ENCODE measurements at places on chromosomes 12 and 14.

DNA sequence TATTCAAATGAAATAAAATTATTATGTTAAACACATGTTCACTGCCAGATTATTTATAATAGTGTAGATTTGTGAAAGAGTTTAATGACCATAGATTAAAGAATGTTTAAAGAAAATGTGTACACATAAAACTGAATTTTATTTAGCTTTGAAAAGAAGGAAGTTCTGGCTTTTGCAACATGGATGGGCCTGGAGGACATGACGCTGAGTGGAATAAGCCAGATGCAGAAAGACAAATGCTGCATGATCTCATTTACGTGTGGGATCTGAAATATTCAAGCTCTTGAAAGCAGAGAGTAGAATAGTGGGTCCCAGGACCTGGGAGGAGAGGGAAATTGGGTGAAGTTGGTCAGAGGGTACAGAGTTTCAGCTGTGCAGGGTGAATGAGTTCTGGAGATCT is 1261.2 kb downstream of the TMEM121 start:
- no peak for DNase-seq

GRCh38 chr12:67818459-67818903 is 169.9 kb downstream of the DYRK2 start:
- no peak for DNase-seq

- no peak for DNase-seq
Measured at GRCh38 chr12:118068445-118068844, 7.5 kb upstream of the WSB2 start.

DNA sequence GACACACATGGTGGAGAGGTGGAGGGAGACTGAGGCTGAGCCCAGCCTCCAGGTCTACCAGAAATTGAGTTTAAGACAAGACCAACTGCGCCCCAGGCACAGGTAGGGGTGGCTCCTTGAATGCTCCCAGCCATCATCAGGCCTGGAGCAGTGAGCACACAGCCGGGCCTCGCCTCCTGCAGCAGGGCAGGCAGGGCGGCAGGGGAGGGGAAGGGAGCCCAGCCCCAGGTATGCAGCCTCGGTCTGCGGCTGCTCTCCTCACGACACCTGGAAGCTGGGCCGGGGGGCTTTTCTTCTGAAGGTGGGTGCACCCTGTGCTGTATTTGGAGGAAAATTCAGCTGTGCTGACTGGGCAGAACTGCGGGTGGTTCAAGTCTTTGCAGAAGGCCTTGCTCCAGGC is 29.5 kb upstream of the TDRD9 start:
- no peak for DNase-seq

GRCh38 chr12:120183211-120183631 is 11.3 kb downstream of the GCN1 start:
- DNase-seq: no peak

GRCh38 chr12:89779090-89779489 is 70.5 kb upstream of the ATP2B1 start:
- DNase-seq: no peak

DNA sequence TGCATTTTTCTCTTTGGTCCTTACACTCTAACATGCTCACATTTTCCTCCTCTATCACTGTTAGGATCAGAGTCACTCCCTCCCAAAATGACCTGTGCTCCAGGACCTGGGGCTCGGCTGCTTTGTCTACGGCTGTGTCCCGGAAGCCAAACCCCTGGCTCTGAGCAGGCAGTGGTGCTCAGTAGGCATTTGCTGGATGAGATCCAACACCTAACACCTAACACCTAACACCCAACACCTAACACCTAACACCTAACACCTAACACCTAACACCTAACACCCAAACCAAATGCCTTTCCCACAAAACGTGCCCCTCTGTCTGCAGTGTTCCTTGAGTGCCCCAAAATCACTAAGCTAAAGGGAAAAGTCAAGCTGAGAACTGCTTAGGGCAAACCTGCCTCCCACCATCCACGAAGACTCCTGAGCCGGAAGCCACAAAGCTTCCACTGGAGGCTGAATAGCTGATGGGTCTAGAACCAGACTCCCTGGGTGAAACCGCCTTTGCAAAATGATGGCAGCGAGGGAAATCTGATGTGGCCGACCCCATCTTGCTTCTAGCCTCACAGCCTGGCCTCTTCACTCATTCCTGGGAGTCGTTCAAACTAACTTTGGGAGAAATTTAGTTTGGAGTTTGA is 29.2 kb downstream of the HSP90AA1 start:
- no peak for DNase-seq

- no peak for DNase-seq
Measured at GRCh38 chr14:51260225-51260624, 20.2 kb downstream of the TMX1 start.

DNA sequence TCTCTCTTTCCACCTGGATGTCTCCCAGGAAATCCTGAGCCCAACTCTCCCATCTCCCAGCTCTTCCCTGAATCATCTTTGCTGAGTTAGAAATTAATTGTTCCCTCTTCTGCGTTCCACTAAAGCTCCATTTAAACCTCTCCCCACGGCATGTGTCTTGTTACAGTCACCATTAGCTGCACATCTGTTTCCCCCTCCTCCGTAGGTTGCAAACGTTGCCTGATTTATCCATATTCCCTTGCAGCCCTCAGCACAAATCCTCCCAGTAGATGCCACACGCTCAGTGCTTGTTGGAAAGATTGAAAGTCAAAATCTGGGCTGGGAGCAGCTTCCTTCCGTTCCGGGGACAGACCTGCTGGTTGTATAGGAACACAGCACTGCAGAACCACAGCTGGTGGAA is 90.4 kb downstream of the SLC24A4 start:
- DNase-seq: no peak

DNA sequence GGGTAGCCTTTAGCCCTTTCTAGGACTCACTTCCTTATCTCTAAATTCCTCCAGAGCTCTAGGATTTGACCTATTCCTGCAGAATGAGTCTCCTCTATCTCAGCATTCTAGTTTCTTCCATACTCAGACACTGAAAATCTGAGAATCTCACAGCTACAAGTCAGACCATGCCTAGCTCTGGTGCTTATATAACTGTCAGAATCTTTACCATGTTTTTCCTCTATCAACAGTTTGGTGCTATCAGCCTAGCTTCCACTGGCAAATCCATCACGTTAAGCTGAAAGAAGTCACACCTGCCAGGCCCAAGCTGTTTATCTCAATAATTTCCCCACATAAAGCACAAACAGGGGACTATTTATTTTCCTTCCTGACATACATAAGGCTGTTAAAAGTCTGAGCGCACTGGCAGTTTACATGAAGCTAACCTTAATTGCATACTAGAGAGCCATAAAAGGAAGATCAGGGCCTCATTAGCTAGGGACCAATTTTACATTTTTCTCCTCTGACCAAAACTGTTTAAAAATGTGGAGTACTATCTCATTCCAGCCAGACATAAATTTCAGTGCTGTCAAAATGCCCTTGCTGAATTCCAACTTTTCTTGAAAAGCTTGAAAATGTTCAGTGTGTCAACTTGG is 270.5 kb downstream of the C12orf75 start:
- DNase-seq: no peak

- DNase-seq: no peak
Measured at GRCh38 chr14:77580964-77581505, 35.4 kb downstream of the SPTLC2 start.

- no peak for DNase-seq
Measured at GRCh38 chr12:117986705-117987469, 18.1 kb upstream of the KSR2 start.

DNA sequence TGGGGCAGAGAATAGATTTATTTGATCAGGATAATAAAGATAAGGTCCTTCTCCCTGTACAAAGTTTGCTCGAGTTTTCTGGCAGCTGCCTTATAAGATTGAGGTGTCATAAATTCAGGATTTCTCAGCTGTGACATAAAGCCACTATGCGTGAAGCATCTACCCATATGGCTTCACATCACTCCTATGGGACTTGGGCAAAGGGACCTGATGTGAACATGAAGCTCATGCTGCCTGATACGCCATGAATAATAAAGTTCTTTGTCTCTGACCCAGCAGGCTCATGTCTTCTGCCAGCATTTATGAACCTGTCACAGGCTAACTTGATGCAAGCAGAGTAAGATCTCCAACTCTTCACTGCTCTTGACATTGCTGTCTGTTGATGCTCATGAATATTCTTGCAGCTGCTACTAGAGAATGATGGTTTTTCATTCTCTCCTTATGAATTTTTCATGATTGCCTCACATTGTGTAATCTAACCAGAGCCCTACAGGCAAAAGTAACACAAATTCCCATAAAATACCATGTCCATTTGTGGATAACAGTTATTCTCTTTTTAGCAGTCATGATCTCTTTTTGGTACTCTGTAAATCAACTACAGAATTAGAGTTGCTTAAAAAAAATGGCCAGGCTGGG is 49.0 kb upstream of the CPNE8 start:
- no peak for DNase-seq

DNA sequence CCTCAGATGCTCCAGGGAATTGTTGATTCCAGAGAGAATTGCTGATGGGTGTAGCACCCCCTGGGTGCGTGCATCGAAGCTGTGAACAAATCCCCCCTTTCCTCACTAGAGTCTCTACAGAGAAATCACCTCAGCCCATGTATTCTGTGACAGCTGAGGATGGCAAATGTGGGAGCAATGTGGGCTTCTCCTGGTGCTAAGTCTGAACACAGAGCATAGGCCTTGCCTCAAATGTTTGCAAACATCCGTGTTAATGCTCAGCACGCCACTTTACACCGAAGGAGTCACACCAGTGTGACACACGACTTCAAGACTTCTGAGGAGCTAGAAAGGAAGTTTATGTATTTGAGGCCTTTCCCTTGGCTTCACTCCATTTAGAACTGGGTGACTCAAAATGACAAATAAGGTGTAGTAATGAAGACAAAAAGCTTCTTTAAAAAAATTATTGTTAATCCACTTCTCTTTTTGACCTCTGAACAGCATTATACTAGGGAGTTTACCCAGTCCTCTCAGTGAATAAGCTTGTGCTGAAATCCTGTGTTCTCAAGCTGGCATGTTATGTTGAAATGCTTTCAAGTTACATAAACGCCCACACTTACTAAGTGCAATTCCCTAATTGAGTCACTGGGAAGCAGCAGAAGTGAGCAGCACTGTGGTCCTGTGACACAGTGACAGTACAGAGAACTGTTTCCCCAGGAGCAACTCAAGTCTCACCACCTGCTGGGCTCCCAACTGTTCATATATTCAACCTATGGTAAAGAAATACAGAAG is 92.9 kb downstream of the FAR2 start:
- no peak for DNase-seq

GRCh38 chr12:105018776-105019175 is 32.7 kb downstream of the NOPCHAP1 start:
- DNase-seq: no peak

- DNase-seq: peak; percentile 82
Measured at GRCh38 chr14:93184391-93185348, at the start of the genes LYSET and MOAP1. LYSET (plus strand) TSS chr14:93185317; CDS start chr14:93185406, 89 bp downstream. MOAP1 (minus strand) TSS chr14:93184897; CDS start chr14:93184242, 655 bp downstream.

DNA sequence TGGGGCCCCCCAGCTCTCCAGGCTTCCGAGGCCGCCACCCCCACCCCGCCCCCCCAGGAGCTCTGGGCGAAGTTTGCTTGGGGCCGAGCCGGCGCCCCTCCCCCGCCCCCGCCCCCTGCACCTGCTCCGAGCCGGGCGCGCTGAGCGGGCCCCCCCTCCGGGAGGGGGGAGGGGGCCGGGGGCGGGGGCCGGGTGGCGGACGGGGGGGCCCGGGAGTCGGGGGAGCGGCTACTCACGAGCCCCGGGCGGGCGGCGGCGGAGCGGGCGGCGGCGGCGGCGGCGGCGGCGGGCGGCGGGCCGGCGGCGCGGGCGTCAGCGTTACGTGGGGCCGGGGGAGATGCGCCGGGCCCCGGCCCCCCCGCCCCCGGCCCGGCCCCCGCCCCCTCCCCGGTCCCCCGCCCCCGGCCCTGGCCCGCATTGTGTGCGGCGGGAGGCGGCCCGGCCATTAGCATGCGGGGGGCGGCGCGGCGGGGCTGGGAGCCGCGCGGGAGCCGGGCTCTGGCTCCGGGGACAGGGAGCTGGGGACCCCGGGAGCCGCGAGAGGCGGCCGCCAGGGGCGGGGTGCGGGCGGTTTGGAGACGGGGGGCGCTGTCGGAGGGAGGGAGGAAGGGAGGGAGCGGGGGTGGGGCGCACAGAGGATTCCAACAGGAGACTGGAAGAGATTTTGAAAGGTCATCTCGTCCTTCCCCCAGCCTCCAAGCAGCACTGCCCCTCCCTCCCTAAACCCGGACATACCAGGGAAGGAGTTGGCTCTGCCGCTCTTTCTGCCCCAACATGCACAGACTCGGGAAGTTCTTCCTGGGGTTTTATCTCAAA is at the start of gene ZNF219:
Gene ZNF219, minus strand, starts transcription at position 580 of the 816 bp plus-strand sequence. CDS start 5,064 bp downstream, outside the sequence.
- DNase-seq: no peak

- no peak for DNase-seq
Measured at GRCh38 chr12:124371366-124371765, 76.5 kb downstream of the RFLNA start.

GRCh38 chr14:37813732-37814131 is 218.3 kb downstream of the TTC6 start:
- no peak for DNase-seq

DNA sequence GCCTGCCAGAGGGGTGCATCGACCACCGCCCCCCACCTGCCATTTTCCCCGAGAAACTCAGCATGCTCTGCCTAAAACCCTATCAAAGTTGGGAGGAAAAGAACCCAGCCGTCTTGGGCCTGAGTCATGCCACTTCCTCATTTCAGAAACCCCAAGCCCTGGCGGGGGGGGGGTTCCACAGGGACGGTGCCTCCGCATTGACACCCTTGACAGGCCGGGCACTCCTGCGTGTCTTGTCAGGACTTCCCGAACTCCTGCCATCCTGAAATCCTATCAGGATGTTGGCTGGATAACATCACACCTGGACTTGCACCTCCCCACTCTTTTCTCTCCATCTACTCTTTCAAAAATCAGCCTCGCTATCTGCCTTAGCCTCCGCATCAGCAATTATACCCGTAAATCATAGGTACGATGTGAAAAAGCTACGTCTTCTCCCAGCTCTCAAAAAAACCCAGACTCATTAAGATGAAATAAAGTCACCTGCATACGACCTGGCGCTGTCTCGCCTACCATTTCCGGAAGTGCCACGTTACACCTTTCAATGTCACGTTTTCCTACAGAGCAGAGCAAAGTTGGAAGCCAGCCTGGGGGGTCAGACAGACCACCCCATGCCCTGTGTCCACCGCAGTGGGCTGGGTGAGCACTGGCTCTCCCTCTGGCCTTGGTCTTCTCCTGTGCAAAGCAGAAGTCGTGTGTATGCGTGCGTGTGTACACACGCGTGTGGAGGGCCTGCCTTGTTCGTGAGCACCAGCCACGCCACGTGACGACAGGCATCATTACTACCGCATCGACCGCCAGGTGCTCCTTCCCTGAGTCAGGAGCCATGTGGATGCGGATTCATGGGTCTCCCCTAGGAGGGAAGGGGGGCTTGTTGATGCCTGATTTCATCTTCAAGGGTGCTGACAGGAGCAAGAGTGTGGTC is 96.7 kb downstream of the RFLNA start:
- no peak for DNase-seq

GRCh38 chr14:76131071-76131965 is 20.4 kb upstream of the GPATCH2L start:
- DNase-seq: no peak

DNA sequence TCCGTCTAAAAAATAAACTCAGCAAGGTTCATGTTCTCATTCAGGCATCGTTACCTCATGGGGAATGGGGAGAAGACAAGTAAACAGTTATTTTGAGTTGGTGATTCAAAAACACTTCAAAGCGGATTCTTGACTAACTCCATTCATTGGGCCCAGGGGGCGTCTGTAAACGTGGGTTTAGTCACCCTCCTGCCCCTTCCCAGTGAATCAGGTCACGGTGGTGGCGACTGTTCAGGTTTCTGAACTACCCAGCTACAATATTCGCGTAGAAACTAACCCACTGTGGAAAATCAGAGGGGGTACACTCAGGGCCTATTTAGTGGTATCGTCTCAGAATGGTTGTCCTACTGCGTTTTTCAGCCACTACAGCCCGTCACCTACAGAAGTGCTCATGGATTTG is 15.2 kb downstream of the OR6S1 start:
- no peak for DNase-seq

GRCh38 chr12:5176036-5176435 is 132.4 kb downstream of the KCNA5 start:
- DNase-seq: no peak

Measured in stimulated activated CD4-positive, alpha-beta T cell treated with anti-CD3 and anti-CD28 coated beads, TNF-alpha, amount 100 ng/mL, for 48 hours (primary cell).